ENCODE measurements at places on chromosomes 12 and 14.

- DNase-seq, result no peak
Measured at GRCh38 chr12:5258498-5258897, 173.4 kb upstream of the NTF3 start.

GRCh38 chr14:23164250-23164649, 19.2 kb downstream of the SLC7A8 start:
- no peak for DNase-seq

DNA sequence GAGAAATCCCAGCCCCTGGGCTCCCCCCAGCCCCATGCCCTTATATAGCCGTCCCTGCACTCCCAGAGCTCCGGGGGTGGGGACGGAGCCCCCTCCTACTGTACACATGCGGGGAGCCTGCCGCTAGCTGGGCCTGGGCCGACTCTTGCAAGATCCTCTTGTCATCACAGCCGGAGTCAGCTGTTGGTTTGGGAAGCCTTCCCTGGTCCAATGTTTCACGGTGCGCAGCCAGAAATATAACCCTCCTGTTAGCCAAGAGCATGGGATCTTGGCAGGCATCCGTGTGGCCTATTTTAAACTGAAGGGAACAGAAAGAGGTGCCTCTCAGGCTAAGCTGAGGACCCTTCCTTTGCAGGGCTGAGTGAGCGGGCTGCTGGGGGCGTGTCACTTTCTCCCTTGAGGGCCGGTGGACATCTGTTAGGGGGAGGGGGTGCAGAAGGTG, 175.3 kb downstream of the TSPAN9 start:
- no peak for DNase-seq

GRCh38 chr12:76449583-76449982, 101.4 kb upstream of the BBS10 start:
- no peak for DNase-seq

GRCh38 chr12:86233126-86233525, 23.1 kb downstream of the MGAT4C start:
- no peak for DNase-seq

DNA sequence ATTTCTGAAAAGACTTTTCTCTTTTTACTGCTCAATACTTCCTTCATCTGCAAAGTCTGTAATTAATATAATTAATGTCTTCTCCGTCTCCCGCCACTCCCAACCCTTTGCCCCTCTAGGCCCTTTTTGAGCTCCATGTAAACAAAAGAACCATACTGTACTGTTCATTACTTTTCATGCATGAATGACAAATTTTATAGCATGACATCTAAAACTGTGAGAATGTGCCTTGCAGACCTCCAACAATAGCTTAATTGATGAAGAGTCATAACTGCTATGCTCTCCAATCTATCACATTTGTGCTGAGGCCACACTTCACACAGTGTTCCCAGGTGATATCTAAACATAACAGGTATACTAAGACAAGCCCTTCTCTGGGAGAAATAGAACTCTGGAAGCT, 1122.7 kb upstream of the ATXN7L3B start:
- no peak for DNase-seq

DNA sequence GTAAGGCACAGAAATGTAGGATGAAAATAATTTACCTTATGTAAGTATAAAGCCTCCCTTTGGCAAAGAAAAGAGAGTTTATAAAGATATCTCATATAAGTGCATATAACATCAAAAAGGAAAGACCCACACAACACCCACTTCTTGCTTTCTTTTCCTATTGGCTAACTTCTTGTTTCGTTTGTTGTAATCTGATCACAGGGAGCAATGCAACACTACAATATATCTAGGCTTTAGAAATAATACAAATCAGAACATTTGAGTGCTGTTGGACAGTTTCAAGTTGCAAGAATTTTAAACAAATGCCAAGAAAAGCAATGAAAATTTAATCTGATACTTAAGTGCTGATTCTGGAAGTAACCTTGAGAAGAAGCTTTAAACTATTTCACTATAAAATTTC, 1.3 kb downstream of the FGD6 start:
- no peak for DNase-seq

DNA sequence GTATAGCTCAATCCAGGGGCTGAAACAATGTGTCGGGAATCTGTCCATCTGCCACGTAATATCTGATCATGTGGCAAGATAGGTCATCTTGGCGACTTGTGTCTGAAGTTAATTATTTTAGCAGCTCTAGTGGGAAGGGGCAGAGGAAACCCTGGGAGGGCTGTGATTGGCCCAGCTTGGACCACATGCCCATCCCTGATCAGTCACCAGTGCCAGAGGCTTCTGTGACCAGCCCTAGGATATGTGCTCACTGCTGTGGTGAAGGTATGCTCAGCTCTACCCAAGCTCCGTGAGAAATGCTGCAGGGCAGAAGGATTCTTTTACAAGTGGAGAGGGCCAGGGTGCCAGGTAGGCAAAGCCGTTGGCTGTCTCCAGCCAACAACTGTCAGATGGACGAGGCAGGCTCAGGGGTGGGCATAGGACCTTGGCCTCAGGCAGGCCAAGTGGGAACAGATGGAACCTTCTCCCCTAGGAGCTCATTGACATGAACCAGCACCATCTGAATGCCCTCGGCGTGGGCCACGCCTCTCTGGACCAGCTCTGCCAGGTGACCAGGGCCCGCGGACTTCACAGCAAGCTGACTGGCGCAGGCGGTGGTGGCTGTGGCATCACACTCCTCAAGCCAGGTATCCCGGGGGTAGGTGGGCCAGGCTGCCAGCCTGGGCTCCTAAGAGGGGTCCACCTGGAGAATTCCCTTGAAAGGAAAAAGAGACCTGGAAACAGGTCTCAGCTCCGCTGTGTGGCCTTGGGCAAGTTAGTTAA, 21.1 kb downstream of the MVK start:
- no peak for DNase-seq

DNA sequence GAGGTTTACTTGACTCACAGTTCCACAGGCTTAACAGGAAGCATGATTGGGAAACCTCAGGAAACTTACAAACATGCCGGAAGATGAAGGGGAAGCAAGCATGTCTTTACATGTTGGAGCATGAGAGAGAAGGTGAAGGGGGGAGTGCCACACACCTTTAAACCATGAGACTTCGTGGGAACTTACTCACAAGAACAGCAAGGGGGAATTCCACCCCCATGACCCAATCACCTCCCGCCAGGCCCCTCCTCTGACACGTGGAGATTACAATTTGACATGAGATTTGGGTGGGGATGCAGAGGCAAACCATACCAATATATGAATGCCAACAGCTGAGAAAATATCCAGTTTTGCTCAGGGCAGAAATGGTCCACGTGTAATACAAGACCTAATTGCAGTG, 518.6 kb downstream of the VRK1 start:
- no peak for DNase-seq

GRCh38 chr14:99699861-99700260, 15.8 kb downstream of the CYP46A1 start:
- DNase-seq, result no peak

DNA sequence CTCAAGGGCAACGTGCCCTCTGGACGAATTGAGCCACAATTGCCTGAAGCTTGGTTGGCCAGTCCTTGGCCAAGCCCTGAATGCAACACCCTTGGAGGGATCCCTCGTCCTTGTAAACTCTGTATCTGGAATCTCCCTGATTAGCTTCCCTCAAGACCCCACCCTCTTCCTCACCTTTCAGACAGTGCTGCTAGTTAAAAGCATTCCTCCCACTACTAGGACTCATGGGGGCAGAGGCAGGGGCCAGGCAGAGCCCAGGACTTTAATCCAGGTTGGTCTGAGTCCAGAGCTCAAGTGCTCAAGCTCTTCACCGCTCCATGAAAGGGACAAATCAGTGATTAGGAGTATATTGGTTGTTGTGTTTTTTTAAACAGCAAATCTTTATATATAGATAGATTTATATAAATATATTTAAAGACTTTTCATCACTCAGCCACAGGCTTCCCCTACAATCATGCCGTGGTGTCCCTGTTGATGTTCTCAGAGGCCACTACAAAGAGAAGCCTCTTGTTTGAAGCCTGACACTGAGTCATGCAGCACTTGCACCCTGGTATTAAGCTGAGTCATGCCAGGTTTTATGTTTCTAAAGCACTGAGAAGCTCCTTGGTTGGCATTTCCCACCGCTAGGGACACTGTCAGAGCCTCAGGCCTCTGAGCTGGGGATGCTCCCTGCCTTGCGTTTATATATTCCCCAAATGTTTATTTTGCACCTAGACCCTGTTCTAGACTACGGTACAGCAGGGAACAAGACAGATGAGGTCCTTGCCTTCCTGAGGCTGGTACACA, 53.8 kb upstream of the GSC start:
- DNase-seq, result no peak

DNA sequence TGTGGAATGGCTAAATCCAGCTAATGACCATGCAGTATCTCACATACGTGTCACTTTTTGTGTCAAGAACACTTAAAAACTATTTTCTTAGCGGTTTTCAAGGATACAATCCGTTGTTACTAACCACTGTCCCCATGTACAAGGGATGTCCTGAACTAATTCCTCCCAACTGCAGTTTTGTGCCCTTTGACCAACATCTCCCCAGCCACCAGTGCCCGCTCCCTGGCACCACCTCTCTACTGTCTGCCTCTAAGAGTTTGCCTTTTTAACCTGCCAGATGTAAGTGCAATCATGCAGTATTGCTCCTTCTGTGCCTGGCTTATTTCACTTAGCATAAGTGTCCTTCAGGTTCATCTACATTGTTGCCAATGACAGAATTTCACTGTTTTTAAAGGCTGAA, 315.7 kb downstream of the TMEM121 start:
- no peak for DNase-seq

GRCh38 chr14:59565087-59565486, 11.5 kb downstream of the CCDC175 start:
- no peak for DNase-seq

- DNase-seq, result no peak
Measured at GRCh38 chr12:27013611-27014084, 536 bp downstream of the TM7SF3 start.

DNA sequence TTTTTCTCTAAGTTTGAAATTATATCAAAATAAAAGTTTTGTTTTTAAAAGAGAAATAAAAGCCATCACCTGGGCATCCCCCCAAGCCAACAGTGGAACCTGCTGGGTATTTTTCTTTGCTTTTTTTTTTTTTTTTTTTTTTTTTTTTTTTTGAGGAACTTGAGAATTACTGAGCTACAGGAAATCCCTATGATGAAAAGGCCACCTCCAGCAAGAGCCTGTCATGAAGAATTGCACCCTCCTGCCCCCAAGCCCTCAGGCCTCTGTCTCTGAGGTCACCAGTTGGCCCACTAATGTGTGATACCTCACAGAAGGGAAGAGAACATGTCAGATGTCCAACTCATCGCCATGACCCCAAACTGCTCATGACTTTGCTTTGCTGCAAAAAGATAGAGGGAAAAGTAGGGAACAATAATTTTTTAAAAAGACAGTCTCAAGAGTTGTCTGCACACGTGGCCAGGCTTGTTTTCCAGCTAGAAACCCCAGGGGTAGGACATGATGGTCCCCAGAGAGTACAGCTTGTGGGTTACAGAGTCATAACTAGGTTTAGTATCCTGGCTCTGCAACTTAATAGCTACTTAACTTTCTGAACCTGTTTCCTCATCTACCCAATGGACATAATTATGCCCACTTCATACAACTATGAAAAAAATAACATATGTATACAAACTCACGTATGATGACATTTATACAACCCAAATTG, 124.3 kb upstream of the EGLN3 start:
- DNase-seq, result no peak

DNA sequence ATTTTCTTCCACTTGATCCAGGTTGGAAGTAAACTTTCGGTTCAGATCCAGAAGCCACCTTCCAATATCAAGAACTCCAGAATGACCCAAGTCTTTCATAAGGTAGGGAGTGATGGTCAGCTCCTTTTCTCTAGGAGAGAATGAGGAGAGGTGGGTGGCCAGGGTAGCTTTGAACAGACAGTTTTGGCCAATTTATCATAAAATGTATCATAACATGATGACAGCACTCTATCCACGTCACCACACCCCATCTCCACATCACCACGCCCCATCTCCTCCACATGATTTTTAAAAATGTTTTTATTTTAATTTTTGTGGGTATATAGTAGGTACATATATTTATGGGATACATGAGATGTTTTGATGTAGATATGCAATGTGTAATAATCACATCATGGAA, 26.9 kb downstream of the DYRK4 start:
- no peak for DNase-seq

- no peak for DNase-seq
Measured at GRCh38 chr12:68003777-68004176, 14.5 kb downstream of the IFNG-AS1 start.

Data from stimulated activated CD8-positive, alpha-beta memory T cell treated with anti-CD3 and anti-CD28 coated beads, Interleukin-7, amount 100 ng/mL, for 1 hour (primary cell).